ENCODE measurements at places on chromosomes 13 and 19. TPM values are rescaled to one million over a fixed set of nuclear protein-coding genes. Genes with fewer than 3 reads are reported as not detected.
A peak's percentile ranks its signal among the peaks of the same experiment; 100 is the strongest.

TEX26 gene
- total RNA-seq: not detected

- H3K27ac ChIP-seq: peak overlapping the region; percentile 76
- peak overlapping the region; percentile 8 for H3K4me3 ChIP-seq
- no peaks in the 10 kb centered on the region for H3K27me3 ChIP-seq
- no peaks in the 10 kb centered on the region for H3K36me3 ChIP-seq
Measured at GRCh38 chr13:97308735-97309429, 86.7 kb downstream of the MBNL2 start.

GRCh38 chr19:55247621-55248099, 11.2 kb downstream of the PPP6R1 start:
- peak; percentile 16 for DNase-seq
- peak overlapping the region; percentile 3 for H3K27ac ChIP-seq
- no peaks in the 10 kb centered on the region for H3K27me3 ChIP-seq
- H3K36me3 ChIP-seq: peaks cover 2% of the 10 kb centered on the region
- no peak overlapping the region for H3K4me3 ChIP-seq

DNA sequence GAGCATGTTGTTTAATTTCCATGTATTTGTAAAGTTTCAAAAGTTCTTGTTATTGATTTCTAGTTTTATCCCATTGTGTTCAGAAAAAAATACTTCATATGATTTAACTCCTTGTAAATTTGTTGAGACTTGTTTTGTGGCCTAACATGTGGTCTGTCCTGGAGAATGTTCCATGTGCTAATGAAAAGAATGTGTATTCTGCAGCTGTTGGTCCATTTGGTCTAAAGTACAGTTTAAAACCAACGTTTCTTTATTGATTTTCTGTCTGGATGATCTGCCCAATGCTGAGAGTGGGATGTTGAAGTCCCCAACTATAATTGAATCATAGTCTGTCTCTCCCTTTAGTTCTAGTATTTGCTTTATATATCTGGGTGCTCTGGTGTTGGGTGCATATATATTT, 34.9 kb upstream of the TPP2 start:
- H3K27me3 ChIP-seq: no peaks in the 10 kb centered on the region
- DNase-seq: no peak
- H3K36me3 ChIP-seq: no peaks in the 10 kb centered on the region
- no peak overlapping the region for H3K27ac ChIP-seq

DNA sequence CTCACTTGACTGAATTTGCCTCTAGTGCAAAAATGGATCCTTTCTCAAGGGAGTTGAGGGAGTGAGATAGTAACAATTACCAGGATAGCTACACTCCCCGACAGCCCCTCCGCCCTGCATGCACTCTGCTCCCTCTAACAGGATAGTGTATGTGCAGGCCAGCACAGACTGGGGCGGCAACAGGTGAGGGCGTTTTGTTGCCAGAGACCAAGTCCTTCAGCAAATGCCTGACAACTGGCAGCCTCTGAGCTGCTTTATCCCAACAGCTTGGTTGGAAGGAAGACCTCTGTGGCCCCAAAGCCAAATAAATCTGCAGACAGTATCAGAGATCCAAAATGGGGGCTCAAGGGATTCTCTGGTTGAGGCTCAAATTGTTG, 86.6 kb downstream of the SLC7A1 start:
- H3K36me3 ChIP-seq: peaks cover 11% of the 10 kb centered on the region
- no peak overlapping the region for H3K4me3 ChIP-seq
- H3K27ac ChIP-seq: peak overlapping the region; percentile 32
- no peak for DNase-seq
- H3K27me3 ChIP-seq: no peaks in the 10 kb centered on the region

GRCh38 chr13:102145750-102146149, 256.1 kb downstream of the FGF14 start:
- no peaks in the 10 kb centered on the region for H3K4me1 ChIP-seq
- no peaks in the 10 kb centered on the region for H3K27me3 ChIP-seq
- H3K36me3 ChIP-seq: no peaks in the 10 kb centered on the region
- H3K27ac ChIP-seq: no peak overlapping the region

PINLYP gene
- 0.96 TPM for total RNA-seq

All from astrocyte (in vitro differentiated cells and primary cell).